ENCODE measurements at places on chromosomes 2 and 18. TPM values are rescaled to one million over a fixed set of nuclear protein-coding genes. Genes with fewer than 3 reads are reported as not detected.

Gene TIMM21
- 31.4 TPM for total RNA-seq

GRCh38 chr2:223230352-223230751 is 178.4 kb downstream of the KCNE4 start:
- no peak overlapping the region for H3K4me3 ChIP-seq
- no peaks in the 10 kb centered on the region for H3K36me3 ChIP-seq
- no peaks in the 10 kb centered on the region for H3K27me3 ChIP-seq

DNA sequence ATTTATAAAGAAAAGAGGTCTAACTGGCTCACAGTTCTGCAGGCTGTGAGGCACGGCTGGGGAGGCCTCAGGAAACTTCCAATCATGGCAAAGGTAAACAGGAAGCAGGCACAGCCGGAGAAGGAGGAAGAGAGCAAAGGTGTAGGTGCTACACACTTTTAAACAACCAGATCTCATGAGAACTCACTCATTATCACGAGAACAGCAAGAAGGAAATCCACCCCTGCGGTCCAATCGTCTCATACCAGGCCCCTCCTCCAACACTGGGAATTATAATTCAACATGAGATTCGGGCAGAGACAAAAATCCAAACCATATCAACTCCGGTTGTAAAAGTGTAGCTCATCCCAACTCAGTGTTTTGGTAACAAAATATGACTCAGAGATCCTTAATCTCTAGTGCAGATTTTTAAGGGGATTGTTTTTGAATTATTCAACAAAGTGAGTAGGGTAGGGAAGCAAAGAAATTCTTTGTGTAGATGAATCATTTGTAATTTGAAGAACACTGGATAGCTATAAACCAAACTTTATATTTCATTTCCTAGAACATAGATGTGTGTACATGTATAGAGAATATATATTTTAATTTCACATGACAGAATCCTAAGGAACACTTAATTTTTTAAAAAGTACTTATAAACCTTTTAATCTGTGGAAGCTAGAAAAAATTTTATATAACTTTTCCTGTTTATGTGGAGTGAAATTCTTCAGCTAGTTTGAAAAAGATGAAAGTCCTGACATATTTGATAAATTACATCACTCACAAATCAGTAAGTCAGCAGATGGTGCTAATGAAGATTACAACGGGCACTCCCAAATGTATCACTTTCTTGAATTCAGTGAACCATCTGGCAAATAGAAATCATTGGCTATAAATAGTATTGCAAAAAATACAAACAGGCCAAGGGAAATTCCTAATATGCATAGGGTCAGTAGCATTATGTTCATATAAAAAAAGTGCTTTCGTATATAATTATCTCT is 130.1 kb downstream of the OLA1 start:
- H3K27ac ChIP-seq: no peak overlapping the region
- H3K4me3 ChIP-seq: no peak overlapping the region
- no peaks in the 10 kb centered on the region for H3K36me3 ChIP-seq
- no peak for DNase-seq
- no peaks in the 10 kb centered on the region for H3K27me3 ChIP-seq
- H3K4me1 ChIP-seq: no peaks in the 10 kb centered on the region

DNA sequence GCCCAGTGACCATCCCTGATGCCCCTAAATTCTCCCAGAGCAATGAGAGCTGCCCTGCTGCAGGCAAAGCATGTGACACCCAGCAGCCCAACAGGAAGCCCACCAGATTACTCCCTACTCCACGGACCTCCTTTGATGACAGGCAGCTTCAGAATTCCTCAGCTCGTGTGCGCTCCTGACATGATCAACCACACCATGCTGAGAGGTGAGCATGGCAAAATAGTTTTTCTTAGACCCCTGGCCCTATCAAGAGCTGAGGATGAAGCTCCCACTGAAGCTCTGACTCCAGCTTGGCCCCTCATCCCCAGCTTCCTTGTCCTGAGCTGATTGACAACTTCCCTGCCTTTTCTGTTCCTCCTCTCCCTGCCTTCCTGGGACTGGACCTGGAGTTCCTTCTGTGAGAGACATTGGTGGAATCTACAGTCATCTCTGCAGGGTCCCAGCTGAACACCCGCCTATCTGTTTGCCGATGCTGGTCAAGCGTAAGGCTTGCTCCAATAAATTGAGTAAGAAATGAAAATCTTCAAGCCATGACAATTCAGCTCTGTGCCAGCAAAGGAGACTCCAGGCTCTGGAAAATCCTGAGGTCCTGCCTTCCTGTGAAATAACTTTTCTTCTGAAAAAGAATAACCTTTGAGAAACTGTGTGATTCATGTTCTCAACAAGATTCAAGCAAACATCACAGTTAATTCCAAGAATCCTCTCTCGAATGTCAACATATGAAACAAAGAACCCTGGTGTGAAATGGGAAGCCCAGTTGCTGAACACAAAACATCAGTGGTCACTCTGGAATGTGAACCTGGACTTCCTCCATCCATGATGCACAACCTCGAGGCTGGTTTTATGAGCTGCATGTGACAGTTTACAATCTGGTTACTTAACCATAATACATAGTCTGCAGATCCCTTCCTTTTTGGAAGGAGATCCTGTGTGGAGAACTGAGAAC is 201.1 kb downstream of the SPP2 start:
- no peak overlapping the region for H3K4me3 ChIP-seq
- no peak for DNase-seq
- H3K27me3 ChIP-seq: peaks cover 4% of the 10 kb centered on the region
- no peaks in the 10 kb centered on the region for H3K4me1 ChIP-seq
- no peak overlapping the region for H3K27ac ChIP-seq
- no peaks in the 10 kb centered on the region for H3K36me3 ChIP-seq

Gene GALNT5
- 18.0 TPM for total RNA-seq

GRCh38 chr2:230640540-230641011 is 72.1 kb upstream of the CAB39 start:
- H3K4me3 ChIP-seq: no peak overlapping the region
- no peak for DNase-seq
- H3K27me3 ChIP-seq: no peaks in the 10 kb centered on the region
- no peak overlapping the region for H3K27ac ChIP-seq
- peaks cover 7% of the 10 kb centered on the region for H3K4me1 ChIP-seq
- no peaks in the 10 kb centered on the region for H3K36me3 ChIP-seq

DNA sequence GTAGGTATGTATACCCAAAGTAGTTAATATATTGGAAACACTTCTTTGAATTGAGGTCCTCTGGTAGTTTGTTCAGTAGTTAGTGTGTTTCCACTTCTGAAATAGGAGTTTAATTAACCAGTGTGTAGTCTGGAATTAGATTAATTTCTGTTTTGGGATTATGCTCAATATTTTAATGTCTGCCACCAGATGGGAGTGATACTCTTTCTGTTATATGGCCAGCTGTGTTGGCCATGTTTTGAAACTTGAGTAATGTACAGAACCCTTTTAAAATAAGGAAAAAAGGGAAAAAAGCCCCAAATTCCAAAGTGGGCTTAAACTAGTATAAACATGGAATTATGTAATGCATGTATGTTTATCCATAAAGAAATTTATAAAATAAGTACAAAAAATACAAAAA is 147.7 kb downstream of the CTNNA2 start:
- no peak overlapping the region for H3K27ac ChIP-seq
- H3K27me3 ChIP-seq: no peaks in the 10 kb centered on the region
- DNase-seq: peak; percentile 9
- no peak overlapping the region for H3K4me3 ChIP-seq

Gene VWC2L
- total RNA-seq: 0.55 TPM

DNA sequence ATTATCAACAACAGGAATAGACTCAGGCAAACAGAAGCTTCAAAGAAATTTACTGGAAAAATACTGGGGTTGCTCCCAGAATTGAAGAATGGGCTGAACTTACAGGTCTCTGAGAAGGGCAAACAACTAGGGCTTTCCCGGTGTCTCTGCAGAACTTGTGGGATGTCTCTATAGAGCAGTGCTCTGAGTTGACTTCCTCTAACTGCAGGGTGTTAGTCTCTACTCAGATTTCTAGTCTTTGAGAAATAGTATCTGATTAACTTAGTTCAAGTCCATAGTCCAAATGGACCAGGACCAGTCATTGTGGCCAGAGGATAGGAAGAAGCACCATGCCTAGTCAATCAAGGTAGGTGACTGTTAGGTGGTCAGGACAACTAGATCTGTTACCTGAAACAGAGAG is 45.8 kb downstream of the LIMS1 start:
- no peak overlapping the region for H3K27ac ChIP-seq
- no peak for DNase-seq
- no peaks in the 10 kb centered on the region for H3K27me3 ChIP-seq

Gene ZSWIM2
- total RNA-seq: not detected

Gene EGR4
- not detected for total RNA-seq
